ENCODE measurements at places on chromosomes 12 and 14. TPM values are rescaled to one million over a fixed set of nuclear protein-coding genes. Genes with fewer than 3 reads are reported as not detected.
A peak's percentile ranks its signal among the peaks of the same experiment; 100 is the strongest.

Gene TMEM120B
- 5.3 TPM for total RNA-seq

Gene AJUBA
- total RNA-seq: 35.7 TPM

Gene HOTAIR
- not detected for total RNA-seq

Gene CACNA2D4
- total RNA-seq: 0.26 TPM

Gene DRAM1
- total RNA-seq: 31.5 TPM

Gene SPTSSA
- 18.4 TPM for total RNA-seq

Gene CISTR
- total RNA-seq: not detected

Gene IKZF4
- 0.13 TPM for total RNA-seq

Gene FOXG1
- not detected for total RNA-seq

Gene MIP
- total RNA-seq: 0.26 TPM

Gene IFT43
- total RNA-seq: 23.1 TPM

Gene INSM2
- not detected for total RNA-seq

Gene NTN4
- 516 TPM for total RNA-seq

Gene INHBC
- not detected for total RNA-seq

Gene GPR137C
- 0.77 TPM for total RNA-seq

Gene CCDC177
- not detected for total RNA-seq

GRCh38 chr14:71395151-71395604, 487.9 kb downstream of the PCNX1 start:
- DNase-seq: no peak

DNA sequence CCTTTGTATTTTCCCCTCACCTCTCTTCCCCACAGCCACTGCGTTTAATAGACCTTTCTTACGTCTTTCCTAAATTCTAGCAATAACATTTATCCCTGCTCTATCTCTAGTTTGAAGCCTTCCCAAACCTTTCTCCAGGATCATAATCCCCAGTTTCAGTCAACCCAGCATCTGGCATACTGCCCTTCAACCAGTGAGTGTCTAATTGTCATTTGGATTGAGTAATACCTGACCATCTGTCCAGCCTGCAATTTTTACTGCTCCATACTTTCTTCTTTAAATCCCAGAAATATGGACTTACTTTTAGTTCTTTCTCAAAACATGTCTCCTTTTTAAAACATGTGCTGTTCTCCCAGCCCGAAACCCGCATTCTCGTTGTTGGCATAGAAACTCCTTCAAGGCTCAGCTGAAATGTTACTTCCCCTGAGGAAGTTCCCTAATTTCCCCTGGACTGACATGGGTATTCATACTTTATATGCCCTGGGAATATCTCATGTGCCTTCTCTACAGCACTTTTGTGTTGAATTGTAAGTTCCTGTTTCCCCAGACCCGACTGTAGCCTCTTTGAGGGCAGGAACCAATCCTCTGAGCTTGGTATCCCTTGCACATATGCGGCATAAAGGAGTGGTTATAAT, 65.1 kb upstream of the ETV6 start:
- no peak for DNase-seq

GRCh38 chr14:28482251-28483040, 284.1 kb upstream of the FOXG1 start:
- no peak for DNase-seq

- no peak for DNase-seq
Observed at GRCh38 chr14:101628975-101629374, 67.7 kb downstream of the DIO3 start.

GRCh38 chr12:121017966-121018491, 1.7 kb upstream of the C12orf43 start:
- no peak for DNase-seq

- no peak for DNase-seq
Observed at GRCh38 chr12:106480251-106480650, 102.6 kb upstream of the RFX4 start.

- no peak for DNase-seq
Observed at GRCh38 chr14:98582276-98582675, 689.7 kb downstream of the BCL11B start.

DNA sequence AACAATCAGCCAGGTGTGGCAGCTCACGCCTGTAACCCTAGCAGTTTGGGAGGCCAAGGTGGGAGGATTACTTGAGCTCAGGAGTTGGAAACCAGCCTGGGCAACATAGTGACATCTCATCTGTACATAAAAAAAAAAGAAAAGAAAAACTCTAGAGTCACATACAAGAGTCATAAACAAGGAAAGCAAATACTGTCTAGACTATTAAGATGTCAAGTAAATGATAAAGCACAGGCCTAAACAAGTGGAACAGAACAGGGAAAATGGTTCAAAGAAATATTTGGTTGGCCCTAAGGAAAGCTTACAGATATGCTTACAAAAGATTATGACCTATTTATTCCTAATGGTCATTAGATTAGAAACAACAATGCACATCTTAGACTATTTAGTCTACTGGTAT, 12.3 kb downstream of the CDK17 start:
- no peak for DNase-seq

GRCh38 chr14:64786296-64787149, 82.3 kb downstream of the PLEKHG3 start:
- no peak for DNase-seq

DNA sequence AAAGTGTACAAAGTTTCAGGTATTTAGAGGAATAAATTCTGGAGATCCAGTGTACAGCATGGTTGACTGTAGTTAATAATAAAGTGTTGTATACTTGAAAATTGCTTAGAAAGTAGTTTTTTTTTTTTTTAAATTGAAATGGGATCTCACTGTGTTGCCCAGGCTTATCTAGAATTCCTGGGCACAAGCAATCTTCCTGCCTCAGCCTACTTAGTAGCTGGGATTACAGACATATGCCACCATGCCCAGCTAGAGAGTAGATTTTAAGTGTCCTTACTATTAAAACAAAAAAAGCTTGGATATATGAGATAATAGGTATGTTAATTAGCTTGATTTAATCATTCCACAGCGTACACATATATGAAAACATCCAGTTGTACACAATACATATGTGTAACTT, 27.7 kb downstream of the FUT8 start:
- no peak for DNase-seq

DNA sequence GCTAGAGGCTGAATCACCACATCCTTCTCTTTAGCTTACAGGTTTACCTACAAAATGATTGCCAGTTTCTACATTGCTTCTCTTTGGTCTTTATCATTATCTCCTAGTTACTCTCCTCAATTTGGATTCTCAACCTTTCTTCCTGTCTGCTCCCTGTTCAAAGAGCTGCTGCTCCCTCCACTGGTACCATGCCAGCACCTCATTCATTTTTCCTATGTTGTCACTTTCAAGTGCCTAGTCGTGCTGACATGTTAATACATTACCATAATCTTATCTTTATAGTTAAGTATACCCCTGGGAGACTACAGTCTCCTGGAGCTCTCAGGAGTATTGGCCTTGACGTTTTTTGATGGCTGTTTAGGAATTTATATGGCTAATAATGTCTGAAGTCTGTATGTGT, 14.2 kb downstream of the FRS2 start:
- DNase-seq: no peak

GRCh38 chr14:76714470-76714869, 46.8 kb upstream of the VASH1 start:
- DNase-seq: no peak

GRCh38 chr12:11949738-11950411, 120.9 kb upstream of the BCL2L14 start:
- DNase-seq: peak; percentile 9

DNA sequence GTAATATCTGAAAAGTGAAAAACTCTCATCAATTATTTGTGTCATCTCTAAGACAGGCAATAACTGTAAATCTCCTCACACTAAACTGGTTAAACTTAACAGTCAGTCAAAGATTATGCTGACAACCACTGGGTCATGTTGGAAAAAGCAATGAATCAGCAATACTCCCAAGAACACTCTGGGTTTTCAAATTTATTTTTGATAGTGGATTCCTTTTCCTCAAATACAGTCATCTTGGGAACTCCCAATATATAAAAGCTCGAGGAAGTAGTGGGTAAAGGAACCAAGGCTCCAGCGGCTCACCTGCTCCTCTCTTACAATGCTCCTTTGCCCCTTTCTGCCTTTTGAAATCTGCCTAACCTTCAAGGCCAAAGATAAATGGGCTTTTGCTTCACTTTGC, 70.0 kb downstream of the ARMH4 start:
- no peak for DNase-seq

DNA sequence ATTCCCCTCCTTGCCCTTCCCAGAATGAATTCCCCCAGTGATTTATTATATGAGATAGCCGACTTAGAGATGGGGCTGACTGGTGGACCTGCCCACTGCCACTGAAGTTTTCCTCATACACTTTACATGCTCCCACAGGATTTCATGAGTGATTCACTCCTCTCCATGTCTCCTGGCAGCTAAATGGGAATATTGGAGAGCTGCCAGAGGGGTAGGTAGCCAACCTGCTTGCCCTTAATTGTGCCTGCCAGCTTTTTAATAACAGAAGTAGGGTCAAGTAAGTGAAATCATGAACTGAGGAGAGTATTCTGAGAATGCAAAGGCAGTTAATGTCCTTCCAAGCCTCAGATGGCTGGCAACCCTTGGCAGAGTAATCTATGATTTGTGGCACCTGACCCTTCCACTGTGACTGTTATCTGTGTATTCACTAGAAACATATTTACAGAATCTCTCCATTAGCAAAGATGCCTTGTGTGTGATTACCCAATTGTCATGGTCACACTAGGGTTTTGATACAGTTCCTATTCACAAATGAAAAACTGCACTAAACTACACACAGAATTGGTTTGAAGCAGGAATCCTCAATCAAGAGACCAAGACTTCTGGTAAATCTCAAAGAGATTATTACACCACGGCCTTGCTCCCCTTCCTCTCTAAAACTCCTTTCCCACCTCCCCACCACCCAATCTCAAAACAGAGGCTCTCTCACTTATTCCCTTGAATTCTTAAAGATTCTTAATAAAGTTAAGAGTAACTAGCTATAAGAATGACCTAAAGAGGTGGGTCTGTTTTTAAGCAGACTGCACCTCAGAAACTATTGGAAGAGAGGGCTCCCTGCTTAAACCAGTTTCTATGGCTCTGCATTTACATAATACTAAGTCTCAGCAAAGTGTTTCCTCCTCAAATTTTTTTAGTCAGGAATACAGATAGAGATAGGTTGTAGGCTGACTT, 17.2 kb downstream of the NKX2-1 start:
- DNase-seq: no peak

DNA sequence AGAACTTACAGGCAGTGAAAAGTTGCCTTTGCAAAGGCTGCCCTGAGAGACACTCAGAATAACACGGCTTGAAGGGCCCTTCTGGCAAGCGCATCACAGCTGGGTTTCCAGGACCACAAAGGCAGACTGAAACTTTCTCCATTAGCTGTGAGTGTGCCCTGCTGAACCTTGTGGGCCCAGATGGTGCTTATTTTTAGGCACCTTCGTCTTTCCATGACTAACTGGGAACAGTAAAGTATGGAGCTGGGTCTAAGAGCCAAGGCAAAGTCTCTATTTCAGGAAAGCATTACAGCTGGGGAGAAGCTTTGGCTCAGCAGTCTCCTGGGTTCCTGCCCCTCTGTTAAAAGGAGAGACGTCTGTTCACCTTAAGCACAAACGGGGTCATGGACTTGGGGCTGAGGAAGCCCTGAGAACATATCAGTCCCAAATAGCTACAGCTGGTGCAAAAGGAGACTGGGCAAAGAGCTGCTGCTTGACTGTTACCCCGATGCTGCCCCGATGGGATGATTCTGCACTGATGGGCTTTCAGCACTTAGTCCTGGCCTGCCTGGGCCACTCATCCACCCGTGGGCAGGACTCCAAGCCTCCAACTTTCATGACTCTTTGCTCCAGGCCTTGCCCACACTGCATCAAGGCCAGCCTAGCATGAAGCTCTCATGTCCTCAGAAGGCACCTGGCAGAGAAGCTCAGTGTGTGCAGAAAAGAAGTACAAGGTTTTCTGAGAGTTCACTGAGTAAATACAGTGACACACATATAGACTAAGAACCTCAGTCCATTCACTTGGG, 248.3 kb downstream of the PHLDA1 start:
- DNase-seq: no peak

DNA sequence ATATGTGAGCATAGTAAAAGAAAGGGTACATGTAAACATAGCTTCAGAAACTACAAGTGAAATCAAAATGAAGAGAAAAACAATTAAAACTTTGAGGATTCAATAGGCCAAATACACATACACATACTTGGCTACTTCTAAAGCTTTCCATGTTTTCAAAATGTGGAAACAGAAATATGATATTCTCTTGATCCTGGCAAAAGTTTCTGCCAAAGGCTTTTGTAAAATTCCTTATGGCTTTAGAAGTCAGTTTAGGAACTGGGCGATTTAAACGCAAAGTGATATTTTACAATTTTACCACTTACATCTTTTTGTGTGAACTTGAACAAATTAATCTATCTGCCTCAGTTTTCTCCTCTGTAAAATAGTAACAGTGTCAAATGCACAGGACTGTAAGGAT, 756.4 kb downstream of the C12orf50 start:
- no peak for DNase-seq

GRCh38 chr12:43158126-43158525, 393.9 kb downstream of the ADAMTS20 start:
- no peak for DNase-seq

DNA sequence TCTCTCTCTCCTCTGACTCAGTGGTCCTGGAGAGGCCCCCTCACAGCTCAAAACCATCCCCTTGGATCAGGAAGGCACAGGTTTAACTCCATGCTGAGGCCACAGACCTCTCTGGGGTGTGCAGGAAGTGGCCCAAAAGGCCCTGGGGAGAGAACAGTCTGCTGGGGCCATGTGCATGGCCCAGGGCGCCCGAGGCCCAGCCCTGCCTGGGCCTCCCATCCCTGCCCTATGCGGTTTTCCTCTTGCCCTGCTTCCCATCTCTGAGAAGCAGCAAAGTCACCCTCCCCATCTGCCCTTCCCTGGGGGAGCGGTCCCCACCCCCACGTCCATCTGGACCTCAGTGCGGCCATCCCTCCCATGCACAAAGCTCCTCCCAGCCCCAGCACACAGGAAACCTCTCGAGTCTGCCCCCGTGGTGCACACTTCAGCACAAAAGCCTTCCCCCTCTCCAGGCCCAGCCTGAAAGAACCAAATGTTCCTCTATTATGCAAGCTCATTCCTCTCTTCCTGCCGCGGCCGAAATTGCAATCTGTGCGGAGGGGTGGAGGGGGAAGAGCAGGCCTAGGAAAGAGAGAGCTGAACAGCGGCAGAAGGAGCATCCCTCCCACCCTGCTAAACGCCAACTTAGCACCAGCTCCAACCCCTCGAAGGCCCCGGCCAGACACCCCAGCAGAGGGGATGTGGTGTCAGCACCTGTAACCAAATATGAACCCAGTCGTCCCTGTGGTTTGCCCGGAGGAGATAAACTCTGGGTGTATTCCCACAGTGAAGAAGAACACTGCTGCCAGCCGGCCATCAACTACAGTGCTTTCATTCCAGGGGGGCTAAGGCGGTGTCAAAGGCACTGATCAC, 108.5 kb downstream of the SCARB1 start:
- no peak for DNase-seq

GRCh38 chr14:31435276-31435675, 14.9 kb upstream of the HEATR5A start:
- DNase-seq: no peak

GRCh38 chr12:57755454-57756372, 810 bp downstream of the MARCHF9 start:
- DNase-seq: no peak

GRCh38 chr12:114168061-114168460, 201.9 kb upstream of the RBM19 start:
- no peak for DNase-seq
